Hepatocyte (in vitro differentiated cells): ENCODE measurements at places on chromosomes 7 and 10.

DNA sequence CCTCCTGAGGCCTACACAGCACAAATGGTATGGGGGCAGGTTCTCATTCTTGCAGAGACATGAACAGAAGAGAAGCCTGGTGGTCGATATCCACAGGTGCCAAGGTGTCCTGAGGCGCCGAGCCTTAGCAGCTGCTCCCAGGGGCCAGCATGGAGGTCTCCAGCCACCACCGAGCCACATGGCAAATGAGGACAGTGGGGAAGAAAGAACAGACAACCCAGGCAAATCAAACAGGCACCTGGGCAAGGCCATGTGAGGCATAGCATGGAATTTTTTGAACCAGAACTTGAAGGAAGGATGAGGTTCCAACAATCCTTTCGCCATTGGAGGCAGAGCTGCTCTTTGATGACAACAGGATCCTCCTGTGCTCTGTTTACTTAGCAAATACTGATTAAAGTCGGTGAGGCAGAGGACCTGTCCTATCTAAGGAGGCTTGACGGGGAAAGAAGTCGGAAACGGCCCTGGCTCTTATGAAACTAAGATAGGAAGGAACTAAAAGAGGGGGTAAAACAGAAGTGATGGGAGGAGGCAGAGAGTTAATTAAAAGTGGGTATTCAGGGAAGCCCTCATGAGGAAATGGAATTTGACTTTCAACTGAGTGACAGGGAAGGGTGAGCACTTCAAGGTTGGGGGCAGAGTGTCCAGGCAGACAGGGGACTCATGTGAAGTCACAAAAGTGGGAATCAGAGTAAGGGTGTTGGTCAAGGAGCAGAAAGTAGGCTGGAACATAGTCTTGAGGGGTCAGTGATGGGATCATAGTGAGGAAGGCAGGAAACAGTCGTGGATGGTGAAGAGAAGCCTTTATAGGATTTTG lies 8.6 kb upstream of the CALML3 start:
- peak overlapping the region; percentile 52 for H3K27ac ChIP-seq
- no peak overlapping the region for H3K4me3 ChIP-seq
- H3K4me1 ChIP-seq: peaks cover 29% of the 10 kb centered on the region
- no peak for DNase-seq

GRCh38 chr10:3239920-3240894 lies 67.6 kb upstream of the PITRM1 start:
- DNase-seq: no peak
- no peak overlapping the region for H3K4me3 ChIP-seq
- H3K27me3 ChIP-seq: no peaks in the 10 kb centered on the region
- H3K27ac ChIP-seq: no peak overlapping the region

GRCh38 chr10:44827431-44828006 lies 83.6 kb upstream of the TMEM72 start:
- H3K36me3 ChIP-seq: no peaks in the 10 kb centered on the region
- H3K27ac ChIP-seq: no peak overlapping the region
- no peaks in the 10 kb centered on the region for H3K27me3 ChIP-seq
- H3K4me1 ChIP-seq: no peaks in the 10 kb centered on the region

DNA sequence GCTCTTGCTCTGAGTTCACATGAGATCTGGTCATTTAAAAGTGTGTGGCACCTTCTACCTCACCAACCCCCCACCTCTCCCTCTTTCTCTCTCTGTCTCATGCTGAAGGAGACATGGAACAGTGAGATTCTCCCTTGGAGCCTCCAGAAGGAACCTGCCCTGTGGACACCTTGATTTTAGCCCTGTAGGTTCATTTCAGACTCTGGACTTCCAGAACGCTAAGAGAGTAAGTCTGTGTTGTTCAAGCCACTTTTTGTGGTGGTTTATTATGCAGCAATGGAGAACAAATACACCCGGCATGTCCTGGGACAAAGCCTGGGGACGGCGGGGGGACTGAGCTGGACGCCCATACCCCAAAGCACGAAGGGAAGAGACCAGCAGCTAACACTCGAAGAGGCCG lies 20.7 kb upstream of the GIMAP8 start:
- no peaks in the 10 kb centered on the region for H3K4me1 ChIP-seq
- H3K27ac ChIP-seq: no peak overlapping the region
- no peaks in the 10 kb centered on the region for H3K27me3 ChIP-seq
- no peak for DNase-seq
- no peaks in the 10 kb centered on the region for H3K36me3 ChIP-seq
- no peak overlapping the region for H3K4me3 ChIP-seq

GRCh38 chr10:132817701-132818211 lies 31.8 kb upstream of the NKX6-2 start:
- no peaks in the 10 kb centered on the region for H3K36me3 ChIP-seq
- DNase-seq: no peak
- no peak overlapping the region for H3K27ac ChIP-seq

DNA sequence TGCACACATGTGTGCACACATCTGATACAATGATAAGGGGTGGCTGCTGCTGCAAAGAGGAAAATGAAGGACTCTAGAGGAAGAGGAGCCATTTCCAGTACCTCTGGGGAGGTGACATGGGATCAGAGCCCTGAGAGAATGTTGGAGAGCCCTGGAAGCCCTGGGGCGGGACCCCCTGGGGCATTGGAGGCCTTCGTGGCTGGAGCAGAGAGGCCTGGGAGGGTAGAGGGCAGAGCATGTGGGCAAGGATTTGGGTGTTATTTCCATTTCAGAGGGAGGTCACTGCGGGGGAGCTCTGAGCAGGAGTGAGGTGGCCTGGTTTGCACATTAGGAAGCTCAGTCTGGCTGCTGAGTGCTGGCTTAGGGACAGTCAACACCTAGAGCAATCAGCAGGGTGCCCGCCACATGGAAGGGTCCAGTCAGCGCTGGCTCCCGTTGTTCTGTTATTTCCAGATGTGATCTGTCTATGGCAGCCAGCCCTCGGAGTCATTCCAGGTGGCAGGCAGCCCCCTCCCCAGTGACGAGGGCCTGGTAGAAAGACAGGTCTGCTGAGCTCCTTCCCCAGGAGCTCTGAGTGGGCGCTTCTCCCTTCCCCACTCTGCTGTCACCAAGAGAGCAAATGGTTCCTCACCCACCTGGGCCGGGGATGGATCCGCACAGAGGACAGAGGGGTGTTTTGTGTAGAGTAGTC lies 24.1 kb upstream of the BTBD16 start:
- no peaks in the 10 kb centered on the region for H3K27me3 ChIP-seq
- no peaks in the 10 kb centered on the region for H3K36me3 ChIP-seq
- H3K27ac ChIP-seq: no peak overlapping the region
- no peaks in the 10 kb centered on the region for H3K4me1 ChIP-seq

- DNase-seq: no peak
- H3K4me1 ChIP-seq: no peaks in the 10 kb centered on the region
- peaks cover 13% of the 10 kb centered on the region for H3K27me3 ChIP-seq
- no peak overlapping the region for H3K27ac ChIP-seq
Measured at GRCh38 chr10:133039107-133039802, 48.5 kb upstream of the ADGRA1 start.

- no peak for DNase-seq
- H3K27me3 ChIP-seq: no peaks in the 10 kb centered on the region
- H3K27ac ChIP-seq: no peak overlapping the region
Measured at GRCh38 chr10:75057680-75058079, 53.8 kb upstream of the SAMD8 start.

DNA sequence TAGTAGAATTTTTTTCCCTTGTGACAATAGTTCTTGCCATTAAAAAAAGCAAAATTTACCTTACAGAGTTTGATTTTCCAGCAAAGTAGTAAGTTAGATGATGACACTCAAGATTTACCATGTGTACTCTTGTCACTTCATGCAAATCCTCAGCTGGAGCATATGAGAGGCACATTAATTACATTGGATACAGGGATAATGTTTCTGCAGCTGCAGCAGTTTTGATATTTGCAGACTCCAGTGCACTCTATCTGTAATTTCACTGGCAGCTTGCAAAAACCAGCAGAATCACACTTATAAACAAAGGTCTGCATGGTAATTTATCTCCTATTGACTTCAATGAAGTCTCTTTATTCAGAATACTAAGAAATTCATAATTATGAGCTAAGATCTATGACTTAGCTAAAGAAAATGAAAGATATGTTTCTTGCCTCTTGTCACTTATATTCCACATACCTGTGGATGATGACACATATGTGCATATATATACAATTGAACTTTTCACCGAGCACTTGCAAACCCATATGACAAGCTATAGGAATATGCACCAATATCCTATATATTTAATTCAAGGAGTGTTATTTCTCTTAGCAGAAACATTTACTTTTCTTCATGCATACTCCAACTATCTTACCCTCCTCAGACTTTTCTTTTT lies 530.6 kb downstream of the PHTF2 start:
- no peaks in the 10 kb centered on the region for H3K27me3 ChIP-seq
- H3K4me1 ChIP-seq: peaks cover 5% of the 10 kb centered on the region
- H3K4me3 ChIP-seq: no peak overlapping the region
- DNase-seq: no peak
- no peaks in the 10 kb centered on the region for H3K36me3 ChIP-seq

GRCh38 chr7:104938741-104939390 lies 75.1 kb upstream of the KMT2E start:
- H3K27me3 ChIP-seq: no peaks in the 10 kb centered on the region
- no peaks in the 10 kb centered on the region for H3K4me1 ChIP-seq
- H3K36me3 ChIP-seq: no peaks in the 10 kb centered on the region
- no peak overlapping the region for H3K4me3 ChIP-seq
- no peak for DNase-seq

DNA sequence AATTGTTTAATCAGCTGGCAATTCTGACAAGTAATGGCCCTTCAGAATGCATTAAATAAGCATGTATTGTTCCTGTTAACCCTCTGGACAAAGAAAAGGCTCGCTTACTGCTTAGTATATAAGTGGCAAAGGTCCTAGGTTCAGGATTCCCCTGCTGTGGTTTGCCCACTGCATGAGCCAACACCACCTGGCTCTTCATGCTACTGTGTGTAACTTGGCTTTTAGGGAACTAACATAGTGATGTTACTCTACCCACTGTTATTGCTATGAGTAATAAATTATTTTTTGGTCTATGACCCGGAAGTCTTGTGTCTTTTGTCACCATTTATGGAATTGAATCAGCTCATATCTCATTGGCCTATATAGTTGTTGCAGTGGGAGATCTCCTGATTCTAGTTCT lies 791.7 kb upstream of the PHF14 start:
- H3K27me3 ChIP-seq: no peaks in the 10 kb centered on the region
- no peak overlapping the region for H3K4me3 ChIP-seq
- no peaks in the 10 kb centered on the region for H3K4me1 ChIP-seq
- no peak for DNase-seq

- H3K4me3 ChIP-seq: no peak overlapping the region
- no peaks in the 10 kb centered on the region for H3K27me3 ChIP-seq
- H3K4me1 ChIP-seq: peaks cover 10% of the 10 kb centered on the region
- no peaks in the 10 kb centered on the region for H3K36me3 ChIP-seq
- DNase-seq: no peak
Measured at GRCh38 chr10:101451261-101451660, 97.3 kb downstream of the BTRC start.
